NCI-H2171 treated with DMSO at 0.1 percent for 48 hours (cell line): ENCODE measurements at places on chromosomes 13 and 19.
A peak's percentile ranks its signal among the peaks of the same experiment; 100 is the strongest.

DNA sequence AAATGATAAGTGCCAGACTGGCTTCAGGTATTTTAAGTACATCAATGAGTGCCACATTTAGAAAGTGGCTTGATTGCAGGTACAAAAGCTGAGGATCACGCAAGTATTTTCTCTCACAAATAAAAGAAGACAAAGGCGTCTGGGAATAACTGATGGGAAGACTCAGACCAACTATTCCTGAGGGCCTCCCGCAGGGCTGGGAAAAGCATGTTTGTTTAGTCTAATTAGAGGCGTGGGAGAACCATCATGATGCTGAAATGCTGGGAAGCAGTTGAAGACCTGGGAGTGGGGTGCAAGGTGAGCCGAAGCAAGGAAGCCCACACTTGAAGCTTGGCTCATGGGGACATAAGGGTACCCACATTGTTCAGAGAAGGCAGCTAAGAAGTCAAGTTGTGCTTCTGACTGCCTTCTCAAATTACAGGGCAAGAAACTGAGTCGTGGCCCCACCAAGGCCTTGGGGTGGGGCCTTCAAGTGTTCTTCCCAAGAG lies 536.0 kb downstream of the MYO16 start:
- DNase-seq = no peak

DNA sequence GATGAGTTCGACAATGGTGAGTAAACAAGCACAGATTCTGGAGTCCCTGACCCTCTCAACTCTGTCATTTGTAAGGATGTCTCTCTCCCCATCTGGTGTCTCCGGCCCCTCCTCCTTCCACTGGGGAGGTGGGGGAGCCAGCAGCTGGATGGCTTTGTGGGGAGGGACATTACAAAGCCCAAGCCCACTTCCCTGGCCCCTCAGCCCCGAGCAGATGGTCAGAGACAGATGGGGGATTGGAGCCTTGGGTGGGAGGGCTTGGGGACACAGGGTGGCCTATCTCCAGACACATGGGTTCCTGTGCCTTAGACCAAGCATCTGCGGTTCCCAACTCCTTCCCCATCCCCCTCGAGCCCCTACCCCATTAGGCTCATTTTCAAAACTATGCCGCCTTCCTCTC lies 2.5 kb downstream of the TIMM50 start:
- DNase-seq = peak; percentile 7

GRCh38 chr13:85533911-85534310 lies 265.3 kb downstream of the SLITRK6 start:
- DNase-seq = no peak

- DNase-seq = no peak
Measured at GRCh38 chr13:39811696-39812095, 156.2 kb downstream of the COG6 start.

DNA sequence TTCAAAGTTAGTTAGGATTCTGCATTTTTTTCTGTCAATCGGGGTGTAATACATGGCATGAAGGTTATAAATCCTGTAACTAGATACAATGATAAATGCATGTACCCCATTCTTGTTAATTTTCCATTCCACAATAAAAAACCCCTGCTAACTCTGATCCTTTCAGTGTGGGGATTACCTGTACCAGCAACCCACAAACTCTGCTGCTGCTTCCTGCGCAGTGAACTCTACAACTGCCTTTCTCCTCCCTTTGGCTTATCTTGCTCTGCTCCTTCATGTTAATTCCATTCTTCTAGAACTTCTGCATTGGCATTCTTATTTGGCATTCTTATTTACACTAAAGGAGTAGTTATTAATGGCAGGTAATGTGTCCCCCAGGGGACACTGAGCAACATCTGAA lies 273.1 kb downstream of the KLF12 start:
- no peak for DNase-seq

DNA sequence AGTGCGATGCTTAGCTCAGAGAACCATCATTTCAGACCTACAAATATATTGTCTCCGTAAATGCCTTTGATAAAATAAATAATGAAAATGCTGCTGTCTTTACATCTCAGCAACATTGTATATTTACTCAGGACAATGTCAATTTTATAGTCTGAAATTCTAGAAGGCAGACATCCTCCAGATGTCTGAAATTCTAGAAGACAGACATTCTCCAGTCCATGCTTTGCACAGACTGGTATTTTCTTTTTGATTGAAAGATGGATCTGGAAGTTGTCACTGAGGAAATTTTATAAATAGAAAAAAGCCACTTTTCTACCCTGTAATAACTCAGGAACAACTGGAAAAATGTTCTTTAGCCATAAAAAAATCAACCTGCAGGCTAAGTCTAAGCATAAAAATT lies 2293.3 kb downstream of the PCDH9 start:
- DNase-seq = no peak

- DNase-seq = no peak
Measured at GRCh38 chr19:35061583-35062373, 20.3 kb downstream of the HPN start.

DNA sequence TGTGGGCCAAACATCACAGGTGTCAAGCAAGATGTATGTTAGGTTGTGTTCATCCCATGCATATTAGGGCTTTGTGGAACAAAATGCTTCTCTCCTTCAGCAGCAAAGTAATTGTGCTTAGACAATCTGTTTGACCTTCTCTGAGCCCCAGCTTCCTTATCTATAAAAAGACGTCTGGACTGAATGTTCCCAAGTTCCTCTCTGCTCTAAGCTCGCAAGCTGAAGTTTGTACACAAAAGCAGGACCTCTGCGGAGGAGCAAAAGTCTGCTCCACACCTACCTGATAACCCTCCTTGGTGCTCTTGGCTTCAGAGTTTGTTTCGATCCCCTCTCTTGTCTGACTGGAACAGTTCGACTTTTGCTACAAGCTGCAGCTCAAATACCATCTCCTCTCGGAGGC lies 95.7 kb upstream of the UBL3 start:
- DNase-seq = no peak

DNA sequence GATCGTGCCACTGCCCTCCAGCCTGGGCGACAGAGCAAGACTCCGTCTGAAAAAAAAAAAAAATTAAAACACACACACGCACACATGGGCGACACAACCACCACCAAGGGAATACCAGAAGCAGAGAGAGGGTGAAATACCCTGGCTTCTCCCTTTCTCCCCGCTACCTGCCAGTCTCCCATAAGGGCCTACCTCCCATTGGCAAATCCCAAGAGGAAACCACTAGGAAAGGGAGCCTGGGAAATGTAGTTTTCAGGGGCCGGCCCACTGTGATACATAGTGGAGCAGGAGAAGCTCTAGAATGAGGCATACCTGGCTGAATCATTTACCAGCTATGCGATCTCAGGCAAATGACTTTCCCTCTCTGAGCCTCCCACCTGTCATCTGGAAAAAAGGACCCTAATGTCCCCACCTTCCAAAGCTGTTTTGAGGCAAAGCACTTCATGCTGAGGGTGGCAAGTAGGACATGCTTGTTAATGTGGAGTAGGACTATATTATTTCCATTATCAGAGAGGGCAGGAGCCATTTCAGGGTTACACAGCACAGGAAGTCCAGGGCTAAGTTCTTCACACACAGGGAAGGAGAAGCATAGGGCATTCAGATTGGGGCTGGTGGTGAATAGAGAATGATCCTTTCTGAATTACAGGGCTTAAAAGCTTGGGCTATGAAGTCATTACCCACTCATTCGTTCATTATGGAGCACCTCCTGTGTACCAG lies 14.3 kb upstream of the HNRNPUL1 start:
- DNase-seq = no peak

GRCh38 chr13:80742033-80742432 lies 401.1 kb upstream of the SPRY2 start:
- no peak for DNase-seq

DNA sequence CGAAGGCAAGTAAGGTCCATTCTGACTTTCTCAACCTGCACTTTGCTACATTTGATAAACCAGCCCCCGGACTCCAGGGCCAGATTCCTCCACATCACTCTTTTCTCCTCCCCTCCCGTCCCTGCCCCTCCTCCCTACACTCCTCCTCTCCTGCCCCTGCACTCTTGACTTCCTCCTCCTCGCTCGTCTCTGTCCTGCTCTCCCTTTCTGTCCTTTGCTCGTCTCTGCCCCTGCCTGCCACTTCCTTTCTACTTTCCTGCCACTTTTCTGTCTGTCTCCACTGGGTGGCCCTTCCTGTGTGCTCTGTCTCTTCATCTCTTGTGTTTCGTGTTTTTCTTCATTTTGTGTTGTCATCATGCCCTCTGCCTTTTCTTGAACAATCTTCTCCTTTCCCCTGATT lies 7.0 kb downstream of the U2AF2 start:
- no peak for DNase-seq

DNA sequence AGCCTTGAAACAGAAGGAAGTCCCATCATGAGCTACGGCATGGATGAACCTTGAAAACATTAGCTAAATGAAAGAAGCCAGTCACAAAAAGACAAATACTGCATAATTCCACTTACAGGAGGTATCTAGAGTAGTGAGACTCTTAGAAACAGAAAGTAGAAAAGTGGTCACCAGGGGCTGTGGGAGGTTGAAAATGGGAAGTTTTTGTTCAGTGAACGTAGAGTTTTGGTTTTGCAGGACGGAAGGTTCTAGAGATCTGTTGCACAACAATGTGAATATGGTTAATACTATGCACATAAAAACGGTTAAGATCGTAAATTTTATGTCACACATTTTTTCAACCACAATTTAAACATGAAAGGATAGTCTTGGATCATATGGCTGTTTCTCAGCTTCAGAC lies 11.9 kb upstream of the SLC10A2 start:
- no peak for DNase-seq

DNA sequence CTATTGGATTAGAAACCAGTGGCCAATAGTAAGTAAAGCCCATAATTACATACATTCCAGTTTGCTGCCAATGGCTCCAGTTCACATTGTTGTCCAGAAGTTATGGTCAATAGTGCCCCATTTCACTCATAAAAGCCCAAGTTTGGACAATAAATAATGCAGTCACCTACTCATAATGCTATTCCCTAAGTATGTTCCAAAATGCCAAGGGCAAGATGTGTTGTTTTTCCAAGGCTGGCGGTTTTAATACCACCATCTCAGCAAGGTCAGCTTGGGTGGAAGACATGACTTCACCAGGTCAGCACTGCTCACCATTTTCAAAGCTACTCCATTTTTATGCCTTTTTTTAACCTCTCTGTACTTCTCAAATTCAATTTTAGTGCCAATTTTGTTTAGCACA lies 32.7 kb downstream of the KCTD12 start:
- DNase-seq = no peak

DNA sequence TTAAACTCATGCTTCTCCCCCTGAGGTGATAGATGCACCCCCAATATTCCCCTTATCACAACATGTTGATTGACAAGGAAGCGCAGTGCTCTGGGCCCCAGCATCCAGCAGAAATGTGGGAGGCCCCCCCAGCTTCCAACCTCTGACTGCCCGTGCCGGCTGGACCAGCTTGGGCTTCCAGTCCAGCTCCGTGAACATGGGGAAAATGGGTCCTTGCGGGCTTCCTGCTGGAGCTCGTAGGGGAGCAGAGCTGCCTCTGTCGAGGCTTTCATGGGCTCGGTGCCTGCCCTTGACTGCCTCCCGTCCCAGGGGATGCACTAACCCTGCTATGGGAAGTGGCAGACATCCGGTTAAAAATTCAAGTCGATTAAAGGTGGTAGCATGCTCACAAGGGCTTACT lies 188.9 kb downstream of the COL4A1 start:
- DNase-seq = no peak

GRCh38 chr13:21077076-21077787 lies 15.8 kb upstream of the LATS2 start:
- no peak for DNase-seq

DNA sequence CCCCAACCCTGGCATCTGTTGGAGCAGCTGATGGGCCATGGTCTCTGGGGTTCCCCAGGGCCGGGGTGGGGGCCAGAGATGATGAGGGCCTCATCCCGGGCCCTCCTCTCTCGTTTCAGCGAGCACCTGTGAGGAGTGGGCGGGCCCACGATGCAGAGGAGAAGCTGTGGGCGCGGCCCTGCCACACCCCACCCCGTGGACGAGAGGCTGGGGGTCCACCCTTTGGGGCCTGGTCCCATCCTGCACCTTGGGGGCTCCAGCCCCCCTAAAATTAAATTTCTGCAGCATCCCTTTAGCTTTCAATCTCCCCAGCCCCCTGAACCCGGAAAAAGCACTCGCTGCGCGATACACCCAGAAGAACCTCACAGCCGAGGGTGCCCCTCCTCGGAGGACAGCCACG lies 5.6 kb downstream of the HMG20B start:
- DNase-seq = no peak

DNA sequence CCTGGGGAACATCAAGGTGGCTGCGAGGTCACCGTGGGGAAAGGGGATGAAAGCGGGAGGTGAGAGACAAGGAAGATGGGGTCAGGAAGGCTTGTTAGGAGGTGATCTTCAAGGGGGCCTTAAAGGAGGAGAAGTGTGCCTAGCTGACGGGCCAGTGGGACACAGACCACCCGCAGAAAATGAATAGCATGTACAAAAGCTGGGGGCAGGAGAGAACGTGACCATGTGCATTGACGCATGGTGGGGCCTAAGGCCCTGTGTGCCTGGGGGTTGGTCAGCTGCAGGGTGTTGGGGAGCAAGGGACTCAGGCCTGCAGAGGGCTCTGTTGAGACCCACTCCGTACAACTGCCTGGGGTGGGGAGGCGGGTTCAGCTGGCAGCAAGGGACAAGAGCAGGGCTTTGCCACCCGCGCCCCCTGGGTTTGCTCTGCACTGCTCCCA lies 5.9 kb downstream of the RAB8A start:
- no peak for DNase-seq

DNA sequence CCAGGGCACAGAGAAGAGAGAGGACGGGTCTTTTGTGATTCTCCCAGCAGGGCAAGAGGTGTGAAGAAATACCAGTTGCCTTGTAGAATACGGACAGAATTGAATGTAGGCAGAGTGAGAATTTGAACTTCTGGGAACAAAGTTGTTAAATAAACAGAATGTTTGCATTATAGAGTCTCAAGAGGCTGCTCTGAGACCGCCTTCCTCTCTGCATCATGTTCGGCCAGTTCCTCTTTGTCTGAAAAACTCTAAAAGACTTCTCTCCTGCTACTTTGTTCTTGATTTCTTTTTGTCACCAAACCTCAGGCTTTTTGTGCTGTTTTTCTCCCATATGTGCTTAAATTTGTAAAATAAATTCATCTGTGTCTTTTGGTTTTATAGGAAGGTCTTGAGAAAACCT lies 256.4 kb downstream of the DLEU7 start:
- DNase-seq = no peak
